ENCODE measurements at places on chromosomes 7 and 10. TPM values are rescaled to one million over a fixed set of nuclear protein-coding genes. Genes with fewer than 3 reads are reported as not detected.

The MORN4 gene
- 15.4 TPM for total RNA-seq

The SRRM3 gene
- 7.9 TPM for total RNA-seq

The EBF3 gene
- total RNA-seq, result 22.8 TPM

The FAM24B gene
- total RNA-seq, result 0.24 TPM

The SMARCD3 gene
- 41.3 TPM for total RNA-seq

The C10orf67 gene
- total RNA-seq, result not detected

The DEPP1 gene
- 150 TPM for total RNA-seq

The FAM25A gene
- not detected for total RNA-seq
